ENCODE measurements at places on chromosomes 2 and 18.

- DNase-seq, result no peak
Observed at GRCh38 chr18:24975496-24976372, 376.2 kb downstream of the ZNF521 start.

DNA sequence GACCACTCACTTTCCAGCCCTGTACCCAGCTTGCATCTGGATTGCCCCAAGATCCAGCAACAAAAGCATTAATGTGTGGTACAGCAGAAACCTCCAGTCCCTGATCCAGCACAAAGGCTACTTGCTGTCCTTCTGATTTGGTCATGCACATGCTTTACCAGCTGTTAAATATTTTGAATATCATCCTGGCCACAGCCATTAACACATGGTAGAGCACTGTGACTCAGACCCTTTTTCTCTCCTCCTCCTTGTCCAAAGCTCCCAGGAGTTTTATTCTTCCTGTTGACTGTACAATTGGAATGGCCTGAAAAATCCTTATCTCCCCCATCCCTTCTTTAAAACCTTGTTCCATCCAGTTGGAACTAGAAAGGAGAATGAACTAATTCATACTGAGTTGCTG is 419.7 kb upstream of the TNP1 start:
- no peak for DNase-seq

DNA sequence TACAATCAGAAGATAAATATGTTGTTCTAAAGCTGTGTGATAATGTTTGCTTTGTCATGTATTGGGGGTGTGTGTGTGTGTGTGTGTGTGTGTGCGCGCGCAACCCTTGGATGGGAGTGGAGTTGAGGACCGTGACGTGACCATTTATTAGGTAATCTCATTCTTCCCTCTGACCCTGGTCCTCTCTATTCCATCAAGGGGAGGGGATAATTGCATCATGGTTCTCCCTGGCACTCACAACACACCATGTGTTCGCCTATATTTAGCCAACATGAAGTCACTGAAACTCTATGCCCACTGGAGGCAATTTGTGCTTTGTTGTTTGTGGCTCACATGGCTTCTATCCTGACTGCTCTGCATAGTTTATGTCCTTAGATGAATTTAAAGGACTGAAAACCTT is 79.8 kb upstream of the LRPPRC start:
- no peak for DNase-seq

DNA sequence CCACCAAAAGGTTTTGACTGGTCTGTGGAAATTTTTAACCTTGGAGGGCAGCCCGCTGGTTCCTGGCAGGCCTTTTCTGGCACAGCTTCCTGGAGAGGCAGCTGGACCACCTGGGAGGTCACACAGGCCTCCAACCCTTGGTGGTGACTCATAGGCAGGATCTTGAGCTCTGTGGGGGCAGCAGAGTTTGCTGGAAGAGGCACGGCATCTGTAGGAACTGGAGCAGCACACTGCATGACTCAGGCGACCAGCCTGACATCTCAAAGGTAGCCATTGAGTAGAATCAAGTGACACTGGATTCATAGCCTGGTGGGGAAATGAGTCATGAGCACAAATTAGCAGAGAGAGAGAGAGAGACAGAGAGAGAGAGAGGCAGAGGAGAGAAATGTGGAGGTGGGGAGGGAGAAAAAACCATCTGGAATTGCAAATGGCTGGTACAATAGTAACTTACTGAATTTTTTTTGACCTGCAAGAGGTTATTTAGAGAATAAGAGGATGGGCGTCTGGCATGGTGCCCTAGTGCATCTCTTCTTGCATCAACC is 57.4 kb downstream of the TRPM8 start:
- no peak for DNase-seq

GRCh38 chr2:60643747-60644146 is 90.3 kb upstream of the BCL11A start:
- DNase-seq, result no peak

DNA sequence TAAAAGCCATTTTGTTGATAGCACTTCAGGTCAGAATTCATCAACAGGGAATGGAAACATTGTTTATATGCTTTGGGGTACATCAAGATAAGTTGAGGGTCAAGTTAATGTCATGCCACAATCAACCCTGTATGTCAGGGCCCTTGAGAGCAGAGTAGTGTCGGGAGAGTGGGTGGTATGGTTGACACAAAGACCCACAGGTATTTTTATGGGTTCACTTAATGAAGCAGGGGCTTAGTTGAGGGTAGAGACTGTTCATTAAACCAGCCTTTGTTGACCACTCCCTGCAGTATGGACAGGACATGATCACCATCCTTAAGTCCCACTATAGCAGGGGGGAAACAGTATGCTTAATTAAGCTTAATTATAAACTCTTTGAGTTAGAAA is 5.7 kb downstream of the RPL37A start:
- no peak for DNase-seq

GRCh38 chr2:102126660-102127059 is 15.9 kb upstream of the IL1R1 start:
- DNase-seq, result no peak

GRCh38 chr2:32835148-32835547 is 111.6 kb upstream of the LTBP1 start:
- no peak for DNase-seq

DNA sequence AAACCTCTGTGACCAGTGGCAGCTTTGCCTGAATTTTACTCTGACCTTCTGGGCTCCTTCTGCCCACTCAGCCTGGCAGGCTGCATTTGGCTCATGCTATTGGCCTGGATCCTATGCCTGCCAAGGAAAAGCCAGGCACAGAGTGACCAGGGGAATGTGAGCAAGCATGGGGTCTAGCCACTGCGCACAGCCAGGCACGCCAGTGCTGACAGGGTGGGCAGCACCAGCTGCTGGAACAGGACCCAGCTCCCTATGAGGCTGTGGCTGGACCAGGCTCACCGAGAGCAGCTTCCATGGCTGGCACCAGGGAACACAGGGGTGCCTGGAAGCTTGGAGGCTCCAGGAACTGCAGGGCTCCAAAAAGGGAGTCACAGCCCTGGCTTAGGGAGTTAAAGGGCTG is 311.5 kb upstream of the SYT4 start:
- no peak for DNase-seq

DNA sequence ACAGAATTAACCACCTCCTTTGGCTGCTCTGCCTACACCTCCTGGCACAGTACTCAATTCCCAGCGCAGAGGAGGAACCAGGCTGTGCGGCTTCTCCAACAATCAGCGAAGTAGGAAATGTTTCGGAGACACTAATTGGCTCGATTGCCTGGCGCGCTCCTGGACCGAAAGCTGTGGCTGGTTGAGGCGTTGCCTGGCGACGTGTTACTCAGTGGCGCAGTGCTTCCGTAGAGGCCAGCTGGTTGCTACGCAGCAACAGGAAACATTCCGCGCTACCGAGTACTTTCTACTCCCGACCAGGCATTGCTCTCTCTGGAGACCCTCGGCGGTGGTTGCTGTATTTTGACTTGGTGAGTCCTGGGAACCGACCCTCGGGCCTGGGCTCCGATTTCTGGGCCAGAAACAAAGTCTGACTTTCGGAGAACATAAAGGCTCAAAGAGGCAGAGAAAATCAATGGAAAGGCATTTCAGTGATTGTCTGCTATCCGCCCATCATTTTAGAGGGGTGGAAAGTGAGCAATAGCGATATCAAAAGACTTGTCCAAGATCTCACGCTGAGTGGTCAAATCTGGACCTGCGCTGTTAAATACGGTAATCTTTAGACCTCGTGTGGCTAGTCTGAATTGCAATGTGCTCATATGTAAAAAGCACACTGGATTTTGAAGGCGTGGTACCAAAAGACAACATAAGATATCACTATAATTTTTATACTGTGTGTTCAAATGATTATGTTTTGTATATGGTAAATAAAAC is at the start of gene DNAH6:
TSS of gene DNAH6 (plus strand) at position 265 of the 753 bp plus-strand sequence. CDS start 1,329 bp downstream, outside the sequence.
- peak; percentile 92 for DNase-seq

DNA sequence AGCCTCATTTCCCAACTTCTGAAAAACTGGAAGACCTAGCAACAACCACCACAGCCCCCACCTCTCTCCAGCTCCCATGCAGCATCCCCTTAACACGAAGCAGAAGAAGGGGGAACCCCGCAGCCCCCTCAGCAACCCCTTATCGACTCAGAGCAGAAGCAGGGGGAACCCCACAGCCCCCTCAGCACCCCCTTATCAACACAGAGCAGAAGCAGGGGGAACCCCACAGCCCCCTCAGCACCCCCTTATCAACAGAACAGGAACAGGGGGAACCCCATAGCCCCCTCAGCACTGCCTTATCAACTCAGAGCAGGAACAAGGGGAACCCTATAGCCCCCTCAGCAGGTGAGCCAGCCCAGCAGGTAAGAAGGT is 6.7 kb downstream of the SLC66A2 start:
- no peak for DNase-seq

DNA sequence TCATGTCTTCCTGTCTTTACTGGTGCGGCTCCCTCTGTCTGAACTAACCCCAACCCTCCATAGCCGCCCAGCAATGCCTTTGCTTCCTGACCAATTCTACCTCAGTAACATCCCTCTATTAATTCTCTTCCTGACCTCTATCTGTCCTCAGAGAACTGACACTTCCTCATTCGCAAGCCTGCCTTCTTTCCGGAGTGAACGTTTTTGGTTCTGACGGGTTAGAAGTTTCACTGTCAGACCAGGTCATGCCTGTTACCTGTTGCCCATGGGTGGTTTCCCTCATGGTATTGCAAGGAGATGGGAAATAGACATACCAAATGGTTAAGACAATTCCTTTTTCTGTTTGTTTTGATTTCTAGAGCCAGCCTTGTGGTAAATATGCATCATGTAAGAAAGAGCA is 453.4 kb upstream of the SLC14A2 start:
- no peak for DNase-seq

Data from CD4-positive, alpha-beta T cell treated with Interleukin-10 for 1 hour (primary cell).